HTR-8/SVneo (cell line): ENCODE measurements at places on chromosomes 12 and 14.
A peak's percentile ranks its signal among the peaks of the same experiment; 100 is the strongest.

DNA sequence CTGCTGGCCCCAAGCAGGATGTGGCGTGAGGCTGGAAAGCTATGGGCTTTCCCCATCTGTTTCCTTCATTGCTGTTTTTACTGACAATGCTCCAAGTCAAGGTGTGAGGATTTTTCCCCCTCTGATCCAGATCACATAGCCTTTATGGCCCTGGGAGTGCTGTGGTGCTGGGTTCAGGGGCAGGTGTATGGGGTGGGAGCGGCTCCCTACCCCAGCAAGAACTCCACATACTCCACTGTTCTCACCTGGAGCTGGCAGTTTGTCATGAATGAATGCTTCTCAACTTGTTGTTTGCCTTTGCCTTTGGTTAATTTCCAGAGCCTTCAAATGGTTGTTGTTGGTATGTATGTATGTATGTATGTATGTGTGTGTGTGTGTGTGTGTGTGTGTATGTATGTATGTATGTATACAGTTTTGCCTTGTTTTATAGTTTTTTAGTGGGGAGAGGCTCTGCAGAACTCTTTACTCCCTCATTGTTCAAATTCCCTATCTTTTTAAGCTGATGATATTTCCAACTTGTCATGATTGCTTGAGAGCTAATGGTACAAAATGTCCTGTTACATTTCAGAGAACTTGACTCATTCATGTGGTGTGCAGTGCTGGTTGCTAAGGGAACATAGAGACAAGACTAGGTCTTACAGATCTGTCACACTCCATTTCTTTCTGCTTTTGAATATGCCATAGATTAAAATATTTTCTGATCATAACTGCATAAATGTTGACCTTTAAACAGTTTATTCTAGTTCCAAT, 36.6 kb upstream of the ASPG start:
- DNase-seq: no peak

DNA sequence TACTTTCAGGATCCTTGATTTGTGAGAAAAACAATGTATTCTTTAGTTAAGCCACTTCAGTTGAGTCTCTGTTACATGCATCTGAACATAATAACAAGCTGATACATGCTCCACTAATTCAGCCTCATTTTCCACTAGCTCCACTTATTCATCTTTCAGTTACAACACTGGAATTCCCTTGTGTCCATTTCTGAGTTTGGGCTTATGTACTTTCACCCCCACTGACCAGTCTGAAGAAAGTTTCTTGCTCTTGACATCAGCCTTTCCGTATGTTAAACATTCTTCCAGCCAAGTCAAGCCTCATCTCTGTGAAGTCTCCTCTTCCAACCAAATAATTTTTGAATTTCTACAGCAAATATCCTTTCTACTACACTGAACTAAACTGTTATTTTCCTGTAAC, 592.5 kb upstream of the NOVA1 start:
- DNase-seq: no peak

- no peak for DNase-seq
Observed at GRCh38 chr12:19326102-19326501, 113.2 kb upstream of the AEBP2 start.

GRCh38 chr14:105700622-105701288, 174.4 kb downstream of the TMEM121 start:
- DNase-seq: no peak

- DNase-seq: no peak
Observed at GRCh38 chr12:15322164-15323061, at the start of gene PTPRO. TSS of gene PTPRO (plus strand) at chr12:15322508.

GRCh38 chr14:68016255-68016914, 196.8 kb downstream of the RAD51B start:
- DNase-seq: no peak

DNA sequence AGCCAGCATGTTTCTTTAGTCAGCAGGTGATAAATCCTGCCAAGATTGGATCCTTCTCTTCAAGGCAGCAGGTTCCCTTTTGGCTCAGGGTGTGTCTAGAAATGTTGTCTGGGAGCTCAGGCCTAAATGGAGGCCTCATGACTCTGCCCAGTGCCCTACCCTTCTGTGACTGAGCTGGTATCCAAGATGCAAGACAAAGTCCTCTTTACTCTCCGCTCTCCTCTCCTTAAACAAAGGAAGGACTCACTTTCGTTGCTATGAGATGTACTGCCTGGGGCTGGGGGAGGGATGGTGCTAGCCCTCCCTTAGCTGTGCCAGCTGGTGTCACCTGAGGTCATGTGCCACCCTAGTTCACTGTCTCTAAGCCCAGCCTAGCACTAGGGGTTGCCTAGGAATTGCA, 13.8 kb upstream of the TMPRSS12 start:
- no peak for DNase-seq

- no peak for DNase-seq
Observed at GRCh38 chr12:24838531-24838950, 110.4 kb downstream of the BCAT1 start.

- no peak for DNase-seq
Observed at GRCh38 chr14:93951635-93952540, 24.5 kb downstream of the ASB2 start.

- DNase-seq: no peak
Observed at GRCh38 chr12:5461966-5462365, 30.1 kb downstream of the NTF3 start.

DNA sequence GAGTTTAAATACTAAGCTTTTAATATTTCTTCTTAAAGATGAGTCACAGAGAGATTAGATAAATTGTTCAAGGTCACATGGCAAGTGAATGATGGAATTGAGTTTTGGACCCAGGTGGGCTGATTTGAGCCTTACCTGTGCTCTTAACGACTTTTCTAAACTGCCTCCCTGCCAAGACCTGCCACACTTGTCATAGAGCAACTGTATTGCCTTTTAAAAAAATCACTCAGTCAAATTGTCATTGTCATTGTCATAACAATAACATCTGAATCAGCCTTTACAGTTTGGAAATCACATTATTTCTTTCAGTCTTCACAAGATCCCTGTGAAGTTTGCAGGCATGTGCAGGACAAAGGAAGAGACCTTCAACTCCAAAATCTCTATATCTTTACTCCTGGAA, 25.7 kb downstream of the SLC4A8 start:
- DNase-seq: no peak

DNA sequence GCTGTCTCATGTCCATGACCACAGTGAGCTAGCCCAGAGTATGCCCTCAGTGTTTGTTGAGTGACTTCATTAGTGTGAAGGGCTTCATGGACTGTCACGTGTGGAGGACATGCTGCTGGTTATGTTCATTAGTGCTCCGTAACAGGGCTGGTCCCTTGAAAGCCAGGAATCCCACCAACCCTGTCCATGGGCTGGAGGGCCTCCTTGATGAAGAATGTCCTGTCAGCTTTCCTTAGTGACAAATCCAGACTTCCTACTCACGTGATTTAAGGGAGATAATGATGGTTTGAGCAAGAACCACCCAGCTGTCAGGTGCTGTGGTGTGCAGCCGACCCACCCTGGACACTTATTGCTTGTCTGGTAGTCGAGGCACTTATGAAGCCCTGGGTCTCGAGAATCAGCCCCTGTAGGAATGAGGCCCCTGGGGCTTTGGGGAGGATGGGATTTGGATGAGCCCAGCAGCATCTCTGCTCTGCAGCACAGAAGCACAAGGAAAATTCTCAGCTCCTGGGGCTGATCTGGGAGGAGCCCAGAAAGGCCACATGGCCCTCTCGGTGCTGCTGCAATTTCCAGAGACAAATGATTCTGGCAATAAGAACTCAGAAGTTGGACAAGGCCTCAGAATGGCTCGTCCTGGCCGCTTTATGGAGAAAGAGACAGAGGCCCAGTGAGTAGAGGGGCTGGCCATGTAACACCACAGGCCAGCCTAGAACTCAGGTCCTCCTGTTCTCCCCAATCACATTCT, 37.2 kb upstream of the FAM181A start:
- no peak for DNase-seq

DNA sequence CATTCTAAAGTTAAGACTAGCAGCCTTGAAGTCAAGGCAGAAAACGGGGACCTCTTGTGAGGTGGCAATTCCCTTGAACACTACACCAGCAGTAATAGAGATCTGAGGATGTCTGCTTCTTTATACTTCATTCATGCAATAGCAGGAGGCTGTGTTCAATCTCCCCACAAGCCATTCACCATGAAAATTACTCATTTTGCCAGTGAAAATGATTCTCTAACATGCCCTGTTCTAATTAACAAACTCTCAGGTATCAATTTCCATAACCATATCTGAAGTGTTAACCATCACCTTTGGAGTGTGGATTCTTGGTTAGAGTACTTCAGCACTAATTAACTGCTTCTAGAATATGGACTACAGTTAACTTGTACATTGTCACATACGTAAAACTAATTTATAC, 3.4 kb upstream of the GLIPR1 start:
- DNase-seq: no peak

- no peak for DNase-seq
Observed at GRCh38 chr12:80219345-80219744, 120.0 kb downstream of the OTOGL start.

- no peak for DNase-seq
Observed at GRCh38 chr12:96456265-96456974, 33.0 kb upstream of the CFAP54 start.

GRCh38 chr12:99810718-99811593, 163.4 kb downstream of the GARIN6 start:
- peak; percentile 6 for DNase-seq

DNA sequence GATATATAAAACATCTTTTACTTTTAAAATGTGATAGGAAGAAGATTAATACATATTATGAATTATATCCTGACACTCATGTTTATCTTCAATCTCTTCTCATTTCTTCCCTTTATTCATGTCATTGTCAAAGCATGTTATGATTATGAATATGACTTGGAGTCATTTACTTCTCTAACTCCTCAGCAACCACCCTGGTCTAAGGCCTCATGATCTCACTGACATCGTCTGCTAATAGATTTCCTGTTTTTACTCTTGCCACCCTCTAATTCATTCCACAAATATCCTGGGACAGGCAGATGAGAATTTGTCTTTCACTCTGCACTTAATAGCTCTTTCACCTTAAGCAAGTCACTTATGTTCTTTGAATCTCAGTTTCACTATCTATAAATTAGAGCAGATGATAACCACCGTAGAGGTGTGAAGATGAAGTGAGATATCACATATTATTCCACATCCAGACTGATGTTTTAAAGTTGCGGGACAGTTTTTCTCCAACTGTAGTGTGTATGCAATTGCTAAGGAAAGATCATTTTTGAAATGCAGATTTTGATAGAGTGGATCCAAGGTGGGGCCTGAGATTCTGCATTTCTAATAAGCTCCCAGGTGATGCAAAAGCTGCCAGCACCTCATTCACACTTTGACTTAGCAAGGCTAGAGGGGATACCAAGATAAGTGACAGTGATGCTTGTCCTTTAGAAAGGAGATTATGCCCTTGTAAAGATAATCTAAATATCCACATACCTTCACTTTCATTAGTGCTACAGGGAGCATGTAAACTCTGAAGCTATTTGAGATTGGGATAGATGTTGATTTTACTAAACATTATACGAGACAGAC, 3.3 kb upstream of the IAPP start:
- DNase-seq: no peak

- no peak for DNase-seq
Observed at GRCh38 chr12:55629058-55629841, 7.4 kb upstream of the OR10P1 start.

DNA sequence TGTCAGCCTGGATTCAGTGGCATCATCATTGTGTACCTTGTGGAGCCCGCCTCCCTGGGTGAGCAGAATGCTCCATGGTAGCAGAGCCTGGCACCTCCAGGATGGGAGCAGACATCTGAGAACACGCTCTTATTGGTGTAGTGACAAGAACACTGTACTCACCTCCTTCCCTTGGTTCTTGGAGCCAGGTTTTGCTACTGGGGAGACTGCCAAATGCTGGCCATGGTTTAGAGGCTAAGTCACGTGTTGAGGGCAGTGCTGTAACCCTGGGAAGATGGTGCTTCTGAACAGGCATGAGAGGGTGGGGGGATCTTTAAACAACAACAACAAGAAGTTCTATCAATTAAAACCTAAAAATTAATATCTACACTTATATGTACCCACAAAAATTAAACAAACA, 47.6 kb upstream of the ASPG start:
- no peak for DNase-seq

- DNase-seq: peak; percentile 98
Observed at GRCh38 chr14:64628940-64629408, 75.2 kb upstream of the PLEKHG3 start.
